ENCODE measurements at places on chromosomes 7 and 10. TPM values are rescaled to one million over a fixed set of nuclear protein-coding genes. Genes with fewer than 3 reads are reported as not detected.
A peak's percentile ranks its signal among the peaks of the same experiment; 100 is the strongest.

The RASSF4 gene
- total RNA-seq, result 16.9 TPM

The PRKAR2B gene
- 0.06 TPM for total RNA-seq

DNA sequence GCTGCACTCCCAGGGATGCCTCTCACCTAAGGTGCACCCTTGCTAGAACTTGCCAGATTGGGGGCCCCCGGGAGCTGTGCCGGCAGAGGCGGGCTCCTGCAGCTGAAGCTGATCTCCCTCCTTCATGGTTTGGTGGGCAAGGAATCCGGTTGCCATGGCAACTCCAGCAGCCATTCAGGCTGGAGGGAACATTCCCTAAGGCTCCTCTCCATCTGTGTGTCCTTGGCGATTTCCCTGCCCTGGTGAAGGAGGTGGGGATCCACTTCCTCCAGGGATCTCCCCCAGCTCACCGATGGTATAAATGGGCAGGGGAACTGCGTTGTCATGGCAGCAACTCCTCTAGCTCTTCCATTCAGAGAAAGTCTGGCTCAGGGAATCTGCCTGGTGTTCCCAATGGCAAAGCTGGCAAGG is 49.6 kb upstream of the GPR158 start:
- DNase-seq, result no peak

- peak; percentile 48 for DNase-seq
Observed at GRCh38 chr7:141754939-141755338, 9.0 kb upstream of the TAS2R3 start.

GRCh38 chr10:32982911-32983909 is 25.2 kb upstream of the ITGB1 start:
- peak; percentile 93 for DNase-seq

- DNase-seq, result no peak
Observed at GRCh38 chr10:15172306-15172840, 3.9 kb upstream of the NMT2 start.

- no peak for DNase-seq
Observed at GRCh38 chr10:116722736-116723427, 19.5 kb downstream of the HSPA12A start.

- DNase-seq, result no peak
Observed at GRCh38 chr10:7538970-7539654, 127.7 kb downstream of the ITIH5 start.

- peak; percentile 10 for DNase-seq
Observed at GRCh38 chr7:28484606-28484935, 72.3 kb downstream of the CREB5 start.

DNA sequence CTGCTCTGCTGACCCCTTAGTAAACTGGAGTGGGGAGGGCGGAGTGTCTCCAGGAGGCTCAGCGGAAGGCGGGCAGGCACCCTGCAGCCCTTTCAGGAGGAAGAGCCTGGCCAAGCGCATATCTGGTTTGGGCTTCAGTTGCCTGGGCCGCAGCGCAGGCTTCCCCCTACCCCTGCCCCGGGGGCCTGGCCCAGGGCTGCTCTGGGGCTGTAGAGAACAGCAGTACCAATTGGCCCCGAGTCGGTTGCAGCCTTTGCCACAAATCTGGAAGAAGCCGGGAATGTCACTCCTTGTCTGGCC is 28.1 kb upstream of the JAKMIP3 start:
- no peak for DNase-seq
